ENCODE measurements at places on chromosomes 2 and 18.
A peak's percentile ranks its signal among the peaks of the same experiment; 100 is the strongest.

- no peak for DNase-seq
These were observed 401.0 kb downstream of the SUCLG1 start for GRCh38 chr2:84057917-84058560.

- DNase-seq: peak; percentile 78
These were observed 22.4 kb upstream of the TOGARAM2 start for GRCh38 chr2:28958689-28959088.

- no peak for DNase-seq
These were observed 101.8 kb upstream of the NPAS2 start for GRCh38 chr2:100718065-100718629.

- DNase-seq: no peak
These were observed 100.2 kb downstream of the GYPC start for GRCh38 chr2:126756125-126756524.

Data from fibroblast of mammary gland (primary cell).